Neural crest cell (in vitro differentiated cells): ENCODE measurements at places on chromosomes 11 and 22.

DNA sequence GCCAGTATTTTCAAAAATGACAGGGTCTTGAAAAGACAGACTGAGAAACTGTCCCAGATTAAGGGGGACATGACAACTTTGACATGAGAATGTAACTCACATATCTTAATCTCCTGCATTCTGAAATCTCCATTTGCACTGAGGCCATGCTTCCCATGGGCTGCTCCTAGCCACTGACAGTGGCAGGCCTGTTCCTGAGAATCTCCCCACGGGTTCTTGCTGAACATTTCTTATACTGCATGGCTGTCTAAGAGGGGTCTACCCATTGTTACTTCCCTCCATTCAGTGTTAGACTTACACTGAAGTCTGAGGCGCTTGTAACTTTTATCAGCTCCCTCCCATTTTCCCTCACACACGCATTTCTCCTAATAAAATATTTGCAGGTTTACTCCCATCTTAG lies 1.5 kb downstream of the CEP295 start:
- DNase-seq, result no peak

DNA sequence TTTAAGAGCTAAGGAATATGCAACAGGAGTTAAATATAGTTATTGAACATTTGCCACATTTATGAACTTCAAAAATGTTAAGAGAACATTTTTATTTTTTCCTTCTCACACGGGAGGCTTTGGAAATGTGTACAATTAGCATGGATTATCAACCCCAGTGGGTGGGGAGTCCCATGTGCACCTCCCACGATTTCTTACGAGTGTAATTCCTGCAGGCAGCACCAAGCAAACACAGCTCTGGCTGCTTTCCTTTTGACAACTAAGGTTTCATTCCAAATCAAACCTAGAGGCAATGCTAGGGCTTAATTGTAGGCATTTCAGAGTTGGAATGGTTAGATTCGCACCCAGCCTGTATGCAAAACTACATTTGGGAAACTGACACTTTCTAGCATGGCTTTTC lies 460.9 kb downstream of the METTL15 start:
- DNase-seq, result no peak

- DNase-seq, result no peak
Measured at GRCh38 chr11:118886681-118887111, 3.0 kb downstream of the CXCR5 start.

- DNase-seq, result peak; percentile 57
Measured at GRCh38 chr11:59551659-59552521, 40.6 kb downstream of the OR4D9 start.

DNA sequence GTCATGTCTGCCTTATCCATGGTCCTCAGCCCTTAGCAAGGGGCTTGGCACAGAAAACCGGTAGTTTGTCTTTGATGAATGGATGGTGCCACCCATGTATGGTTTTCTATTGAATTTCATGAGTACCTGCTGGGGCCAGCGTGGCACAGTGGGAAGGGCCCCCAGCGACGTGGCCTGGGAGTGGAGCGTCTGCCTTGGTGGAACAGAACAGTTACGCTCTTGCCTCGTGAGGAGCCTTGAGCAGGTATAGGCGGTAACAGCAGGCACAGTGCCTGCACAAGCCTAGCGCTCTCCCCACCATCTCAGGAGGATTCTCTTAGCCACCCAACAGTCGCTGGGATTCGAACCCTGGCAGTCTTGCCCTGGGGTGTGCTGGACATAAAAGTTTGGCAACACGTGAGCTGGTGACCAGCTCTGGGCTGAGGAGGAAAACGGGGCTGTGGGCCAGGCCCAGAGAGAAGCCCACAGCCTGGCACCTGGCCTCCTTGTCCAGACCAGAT lies 3.0 kb upstream of the SSH3 start:
- DNase-seq, result no peak

- no peak for DNase-seq
Measured at GRCh38 chr11:85540635-85541205, 86.4 kb downstream of the DLG2 start.

GRCh38 chr11:124923296-124923695 lies 4.2 kb downstream of the HEPN1 start:
- DNase-seq, result no peak

GRCh38 chr11:131649856-131650255 lies 279.4 kb downstream of the NTM start:
- no peak for DNase-seq

- no peak for DNase-seq
Measured at GRCh38 chr11:69113226-69113625, 42.5 kb upstream of the SMIM38 start.

DNA sequence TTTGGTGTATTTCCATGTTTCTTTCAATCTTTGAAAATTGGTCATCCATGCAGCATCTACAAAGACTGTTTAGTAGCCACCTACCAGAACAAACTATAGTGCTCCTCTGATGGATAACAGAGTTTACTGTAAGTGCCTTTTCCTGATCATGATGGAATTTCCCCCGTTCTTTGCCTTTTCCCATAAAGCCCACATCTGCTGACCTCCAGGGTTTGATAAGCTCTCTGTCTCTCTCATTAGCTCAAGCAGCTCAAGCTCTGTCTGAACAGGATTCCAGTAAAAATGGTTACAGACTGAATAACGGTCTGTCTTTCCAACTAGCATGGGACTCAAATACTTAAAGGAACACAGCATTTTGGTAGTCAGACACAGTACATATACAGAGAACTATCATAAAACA lies 308.4 kb upstream of the SORL1-AS1 start:
- no peak for DNase-seq

DNA sequence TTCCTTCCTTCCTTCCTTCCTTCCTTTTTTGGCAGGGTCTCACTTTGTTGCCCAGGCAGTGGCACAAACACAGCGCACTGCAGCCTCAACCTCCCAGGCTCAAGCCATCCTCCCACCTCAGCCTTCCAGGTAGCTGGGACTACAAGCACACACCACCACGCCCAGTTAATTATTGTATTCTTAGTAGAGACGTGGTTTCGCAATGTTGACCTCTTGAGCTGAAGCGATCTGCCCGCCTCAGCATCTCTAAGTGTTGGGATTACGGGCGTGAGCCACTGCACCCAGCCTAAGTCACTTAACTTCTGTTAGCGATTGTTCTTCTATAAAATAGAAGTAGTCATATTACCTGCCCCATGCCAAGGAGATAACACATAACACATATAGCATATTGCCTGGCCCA lies 2.8 kb upstream of the SYTL2 start:
- no peak for DNase-seq

DNA sequence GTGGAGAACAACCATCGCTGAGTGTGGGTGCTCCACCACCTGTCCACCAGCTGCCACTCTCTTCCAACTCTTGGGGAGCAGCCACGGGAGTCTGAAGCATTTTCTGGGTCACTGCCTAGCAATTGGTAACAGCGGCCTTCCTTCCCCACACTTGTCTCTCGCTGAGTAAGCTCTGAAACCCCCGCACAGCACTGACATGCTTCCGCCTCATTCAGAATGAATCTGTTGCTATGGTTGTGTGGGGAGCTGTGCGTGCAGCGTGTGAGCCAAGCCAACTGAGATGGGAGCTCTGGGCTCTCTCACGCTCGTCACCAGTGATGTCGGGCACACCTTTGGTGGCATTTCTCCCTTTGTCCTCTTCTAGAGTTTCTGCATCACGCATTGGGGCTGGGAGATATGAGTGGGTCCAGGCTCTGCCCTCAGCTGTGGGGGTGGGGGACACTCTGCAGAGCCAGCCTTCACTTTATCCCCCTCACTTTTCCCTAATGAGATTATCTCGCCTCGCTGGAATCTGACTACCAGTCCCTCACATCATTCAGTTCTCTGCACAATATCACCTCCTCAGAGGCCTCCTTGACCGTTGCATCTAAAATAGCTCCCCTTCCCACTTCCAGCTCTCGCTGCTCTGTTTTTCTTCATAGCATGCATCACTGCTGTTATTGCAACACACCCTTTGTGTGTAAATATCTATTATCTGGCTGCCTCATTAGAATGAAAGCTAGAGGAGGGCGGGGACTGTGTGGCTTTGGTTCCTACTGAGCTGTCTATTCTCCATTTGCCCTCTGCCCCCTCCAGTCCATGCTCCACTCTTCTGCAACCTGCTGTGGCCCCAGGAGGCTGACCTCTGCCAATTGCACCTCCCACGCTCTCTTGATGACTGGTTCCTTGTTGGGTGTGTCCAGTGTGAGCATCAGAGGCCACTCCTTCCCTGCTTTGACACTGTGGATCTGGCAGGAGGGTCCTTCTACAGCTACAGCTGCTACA lies 569.9 kb upstream of the CADM1 start:
- DNase-seq, result peak; percentile 28

GRCh38 chr11:6587360-6587953 lies 16.0 kb downstream of the RRP8 start:
- DNase-seq, result no peak

- DNase-seq, result no peak
Measured at GRCh38 chr11:129699711-129700304, 115.8 kb upstream of the TMEM45B start.

DNA sequence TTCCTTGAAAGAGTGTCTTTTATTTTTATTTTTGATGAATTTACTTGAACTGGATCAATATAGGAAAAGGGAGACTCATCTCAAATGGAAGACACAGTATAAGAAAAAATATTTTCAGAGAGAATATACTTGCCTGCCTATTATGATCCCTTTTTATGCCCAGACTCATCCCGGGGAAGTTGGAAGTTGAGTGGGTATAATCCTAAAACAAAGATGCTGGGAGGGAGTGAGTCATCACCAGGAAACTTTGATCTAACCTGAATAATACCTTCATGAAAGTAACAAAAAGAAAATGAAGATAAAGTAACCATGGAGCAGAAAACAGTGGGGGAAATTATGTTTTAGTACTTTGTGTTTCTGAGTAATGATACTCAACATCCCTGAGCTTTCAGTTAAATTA lies 1514.0 kb downstream of the FAM181B start:
- no peak for DNase-seq

DNA sequence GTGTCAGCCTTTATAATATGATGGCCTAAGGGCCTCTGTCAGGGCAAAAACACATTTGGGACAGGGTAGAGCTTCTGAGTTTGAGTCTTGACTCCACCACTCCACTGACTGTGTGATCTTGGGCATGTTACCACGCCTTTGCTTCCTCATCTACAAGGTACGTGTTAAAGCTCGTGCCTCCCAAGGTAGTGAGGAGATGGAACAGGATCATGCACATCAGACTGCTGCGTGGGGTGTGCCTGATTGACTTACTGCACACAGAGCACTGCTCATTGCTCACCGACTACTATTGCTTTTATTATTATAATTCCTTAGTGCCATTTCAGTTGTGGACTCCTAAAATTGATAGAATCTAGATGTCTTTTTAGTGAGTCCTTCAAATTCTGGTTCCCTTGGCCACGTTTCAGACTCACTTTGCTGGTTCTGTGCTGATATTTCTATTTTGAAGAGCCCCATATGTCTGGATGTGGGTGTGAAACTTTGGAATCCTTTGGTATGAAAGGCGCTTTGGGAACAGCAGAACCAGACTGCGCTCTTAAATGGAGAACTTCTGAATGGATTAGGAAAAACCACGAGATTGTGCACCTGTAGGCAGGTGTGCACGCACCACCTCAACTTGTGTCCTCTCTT lies 44.1 kb upstream of the RAB1B start:
- no peak for DNase-seq

DNA sequence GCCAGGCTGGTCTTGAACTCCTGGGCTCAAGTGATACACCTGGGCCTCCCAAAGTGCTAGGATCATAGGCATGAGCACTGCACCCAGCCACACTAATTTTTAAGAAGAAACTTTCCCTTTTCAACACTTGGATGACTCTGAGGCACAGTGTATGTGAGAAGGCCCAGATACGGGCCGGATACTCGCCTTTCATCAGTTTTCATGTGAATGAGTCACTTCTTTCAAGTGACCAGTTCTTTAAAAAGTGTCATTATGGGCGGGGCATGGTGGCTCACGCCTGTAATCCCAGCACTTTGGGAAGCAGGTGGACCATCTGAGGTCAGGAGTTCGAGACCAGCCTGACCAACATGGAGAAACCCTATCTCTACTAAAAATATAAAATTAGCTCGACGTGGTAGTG lies 120.8 kb downstream of the CTTN start:
- DNase-seq, result no peak

GRCh38 chr11:61826930-61827570 lies 1.1 kb upstream of the FADS2 start:
- DNase-seq, result no peak

GRCh38 chr11:130737041-130737830 lies 179.0 kb downstream of the SNX19 start:
- DNase-seq, result no peak

DNA sequence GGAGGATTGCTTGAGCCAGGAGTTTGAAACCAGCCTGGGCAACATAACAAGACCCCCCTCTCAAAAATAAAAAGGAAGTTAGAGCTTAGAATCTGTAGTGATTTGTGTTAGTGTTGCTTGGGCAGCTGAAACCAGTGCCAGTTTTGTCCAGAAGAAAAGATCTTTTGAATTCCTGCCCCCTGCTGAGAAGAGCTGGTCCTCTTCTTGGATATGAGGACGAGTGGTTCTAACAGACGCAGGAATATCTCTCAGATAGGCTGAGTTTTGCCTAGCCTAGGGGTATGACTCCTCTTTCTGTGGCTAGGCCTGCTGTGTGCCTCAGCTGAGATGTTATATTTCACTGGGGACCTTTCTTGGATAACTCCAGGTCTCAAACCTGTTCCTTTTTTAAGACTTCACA lies 102.8 kb downstream of the STIM1 start:
- no peak for DNase-seq

DNA sequence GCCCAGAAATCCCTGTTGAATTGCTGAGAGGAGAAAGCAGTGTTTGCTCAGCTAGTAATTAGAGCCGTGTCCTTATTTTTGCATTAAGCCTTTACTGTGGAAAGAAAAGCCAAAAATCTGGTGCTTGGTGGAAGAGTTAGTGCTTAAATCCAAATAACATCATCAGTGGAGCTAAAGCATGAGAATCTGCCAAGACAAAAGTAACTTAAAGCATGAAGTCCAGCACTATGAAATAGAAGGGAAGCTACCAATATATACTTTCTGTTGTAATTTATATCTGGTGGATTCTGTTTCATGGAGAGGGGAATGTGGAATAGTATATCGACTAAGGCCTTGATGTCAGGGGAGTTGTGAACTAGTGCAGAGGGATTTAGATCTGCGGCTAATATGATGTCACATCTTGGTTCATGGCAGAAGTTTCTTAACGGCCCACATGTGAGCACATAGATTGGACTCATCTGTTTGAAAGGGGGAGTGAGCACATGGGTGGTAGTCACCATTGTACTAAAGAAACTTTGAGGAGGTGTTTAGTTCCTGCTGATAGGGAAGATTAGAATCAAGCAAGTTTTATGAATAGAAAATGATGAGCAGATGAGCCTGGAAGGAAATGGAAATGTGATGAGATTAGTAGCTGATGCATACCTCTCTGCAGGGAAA lies 224.4 kb upstream of the MTNR1B start:
- DNase-seq, result no peak

GRCh38 chr11:71342116-71342515 lies 89.7 kb upstream of the SHANK2 start:
- DNase-seq, result no peak

DNA sequence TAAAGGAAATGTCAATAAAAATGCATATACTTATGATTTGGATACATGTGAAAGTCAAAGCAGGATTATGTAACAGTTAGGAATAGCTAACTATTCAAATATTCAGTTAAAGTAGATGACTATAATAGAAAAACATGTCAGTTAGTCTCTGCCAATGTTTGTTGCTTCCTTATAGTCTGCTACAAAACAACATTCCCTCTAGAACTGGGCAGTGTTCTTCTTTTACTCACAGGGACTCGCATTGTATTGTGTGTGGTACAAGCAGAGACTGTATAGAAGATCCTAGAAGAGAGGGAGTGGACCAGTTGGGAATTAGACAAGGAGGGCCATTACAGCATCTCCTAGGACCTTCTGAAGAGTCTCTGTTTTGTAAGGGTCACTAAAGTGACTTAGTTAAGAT lies 10.6 kb downstream of the ACAT1 start:
- DNase-seq, result no peak
